ENCODE measurements at places on chromosomes 5 and 9. TPM values are rescaled to one million over a fixed set of nuclear protein-coding genes. Genes with fewer than 3 reads are reported as not detected.

SPTLC1 gene
- 73.2 TPM for total RNA-seq

CLIC3 gene
- 1.7 TPM for total RNA-seq

- DNase-seq = no peak
Observed at GRCh38 chr5:56552612-56553268, 262.6 kb upstream of the MAP3K1 start.

TSLP gene
- not detected for total RNA-seq

- no peak for DNase-seq
Observed at GRCh38 chr5:137294604-137295003, 204.5 kb downstream of the SPOCK1 start.

- no peak for DNase-seq
Observed at GRCh38 chr5:97797994-97798451, 615.0 kb upstream of the RIOK2 start.

GRCh38 chr9:120865809-120866208 is 11.2 kb downstream of the PHF19 start:
- no peak for DNase-seq

DNA sequence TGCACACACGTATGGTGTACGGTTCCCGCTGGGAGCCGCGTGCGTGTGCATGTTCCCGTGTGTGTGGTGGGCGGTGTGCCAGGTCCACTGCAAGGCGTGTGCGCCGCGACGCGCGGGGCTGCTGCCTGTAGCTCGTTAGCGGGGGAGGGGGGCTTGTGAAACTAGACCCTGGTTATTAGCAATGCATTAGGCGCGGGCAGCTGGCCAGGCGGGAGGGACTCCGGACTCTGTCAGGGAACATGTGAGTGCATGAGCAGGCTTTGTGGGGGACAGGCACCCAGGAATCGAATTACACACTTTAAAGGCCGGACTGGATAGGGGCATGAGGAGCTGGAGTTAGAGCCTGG is 32.2 kb upstream of the ENHO start:
- DNase-seq = no peak

- no peak for DNase-seq
Observed at GRCh38 chr5:138140268-138140667, 1.0 kb upstream of the NME5 start.

DNA sequence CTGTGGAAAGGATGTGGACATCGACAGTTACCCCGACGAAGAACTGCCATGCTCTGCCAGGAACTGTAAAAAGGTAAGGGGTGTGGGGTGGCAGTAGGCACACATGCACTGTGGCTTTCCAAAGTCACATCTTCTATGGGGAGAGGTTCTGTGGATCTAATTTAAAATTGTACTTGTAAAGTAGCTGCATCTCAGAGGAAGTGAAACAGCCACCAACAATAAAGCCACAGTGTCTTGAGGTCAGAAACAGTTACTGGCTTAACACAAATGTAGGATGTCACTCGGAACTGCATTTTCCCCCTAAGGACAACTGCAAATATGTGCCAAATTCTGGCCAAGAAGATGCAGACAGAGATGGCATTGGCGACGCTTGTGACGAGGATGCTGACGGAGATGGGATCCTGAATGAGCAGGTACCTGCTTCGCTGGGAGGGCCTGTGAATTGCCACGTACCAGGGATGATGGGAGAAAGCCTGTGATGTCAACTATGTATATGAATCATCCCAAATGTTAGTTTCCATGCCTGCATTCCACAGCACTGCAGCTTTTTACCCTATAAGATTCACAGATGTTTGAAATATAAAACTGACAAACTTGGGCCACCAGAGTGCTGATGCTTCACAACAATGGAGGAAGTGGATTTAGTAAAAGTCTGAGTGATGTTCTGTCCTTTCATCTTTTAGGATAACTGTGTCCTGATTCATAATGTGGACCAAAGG is 35.3 kb downstream of the THBS4 start:
- DNase-seq = no peak

GRCh38 chr9:90808890-90809685 is 7.5 kb downstream of the SYK start:
- no peak for DNase-seq

TLE4 gene
- total RNA-seq = 16.4 TPM

GRCh38 chr9:94002316-94003140 is 47.4 kb upstream of the BARX1 start:
- DNase-seq = peak; percentile 40

DNA sequence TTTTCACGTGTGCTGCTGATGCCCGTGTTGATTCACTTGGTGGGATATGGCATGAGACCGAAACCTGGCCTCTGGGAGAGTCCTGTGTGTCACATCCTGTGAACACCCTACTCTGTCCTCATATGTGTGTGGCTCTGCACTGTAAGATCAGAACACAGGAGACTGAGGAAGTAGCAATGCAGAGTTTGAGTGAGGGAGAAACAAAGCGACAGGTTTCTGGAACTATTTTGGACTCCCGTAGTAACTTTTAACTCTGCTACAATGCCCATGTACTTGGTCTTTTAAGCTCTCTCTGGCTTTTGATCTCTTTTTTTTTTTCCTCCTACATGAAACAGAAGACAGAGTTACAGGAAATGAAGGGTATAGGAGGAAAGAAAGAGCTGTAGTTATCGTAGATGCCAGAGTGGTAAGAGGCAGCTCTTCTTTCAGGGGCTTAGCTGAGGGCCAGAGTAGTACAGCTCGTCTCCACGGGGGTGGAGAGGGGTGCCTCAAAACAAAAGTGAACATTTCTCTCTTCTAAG is 26.6 kb downstream of the GRAMD2B start:
- peak; percentile 76 for DNase-seq

SIT1 gene
- not detected for total RNA-seq

DNA sequence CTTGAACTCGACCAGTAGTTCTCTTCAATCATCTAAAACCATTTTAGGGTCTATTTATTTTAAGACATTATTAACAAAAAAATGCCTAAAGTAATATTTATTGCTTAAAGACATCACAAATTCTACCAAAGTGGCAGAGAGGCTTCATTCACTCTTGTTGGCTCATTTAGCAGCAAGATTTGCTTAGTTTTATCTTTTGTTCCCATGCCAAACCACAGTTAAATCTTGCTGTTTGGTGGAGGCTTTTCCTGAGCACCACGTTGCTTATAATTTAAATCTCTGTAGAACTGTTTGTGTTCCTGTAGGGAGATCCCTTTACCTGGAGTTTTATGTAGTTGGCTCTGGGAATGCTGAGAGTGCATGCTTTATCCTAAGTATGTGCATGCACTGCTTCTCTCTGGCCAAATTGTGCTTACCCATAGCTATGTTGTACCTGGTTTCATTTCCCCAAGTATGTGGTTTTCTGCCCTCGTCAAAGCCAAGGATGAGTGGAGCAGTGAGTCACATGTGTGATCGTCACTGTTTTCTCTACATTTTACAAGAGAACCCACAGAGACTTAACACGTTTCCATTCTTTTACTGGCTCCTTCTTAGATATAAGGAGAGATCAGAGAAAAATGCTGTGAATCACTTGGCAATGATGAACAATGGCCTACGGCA is 42.1 kb upstream of the MAST4 start:
- peak; percentile 70 for DNase-seq

- DNase-seq = no peak
Observed at GRCh38 chr5:2909035-2909434, 157.6 kb upstream of the IRX2 start.

GRCh38 chr9:111052791-111053190 is 14.5 kb upstream of the LPAR1 start:
- DNase-seq = peak; percentile 78

DNA sequence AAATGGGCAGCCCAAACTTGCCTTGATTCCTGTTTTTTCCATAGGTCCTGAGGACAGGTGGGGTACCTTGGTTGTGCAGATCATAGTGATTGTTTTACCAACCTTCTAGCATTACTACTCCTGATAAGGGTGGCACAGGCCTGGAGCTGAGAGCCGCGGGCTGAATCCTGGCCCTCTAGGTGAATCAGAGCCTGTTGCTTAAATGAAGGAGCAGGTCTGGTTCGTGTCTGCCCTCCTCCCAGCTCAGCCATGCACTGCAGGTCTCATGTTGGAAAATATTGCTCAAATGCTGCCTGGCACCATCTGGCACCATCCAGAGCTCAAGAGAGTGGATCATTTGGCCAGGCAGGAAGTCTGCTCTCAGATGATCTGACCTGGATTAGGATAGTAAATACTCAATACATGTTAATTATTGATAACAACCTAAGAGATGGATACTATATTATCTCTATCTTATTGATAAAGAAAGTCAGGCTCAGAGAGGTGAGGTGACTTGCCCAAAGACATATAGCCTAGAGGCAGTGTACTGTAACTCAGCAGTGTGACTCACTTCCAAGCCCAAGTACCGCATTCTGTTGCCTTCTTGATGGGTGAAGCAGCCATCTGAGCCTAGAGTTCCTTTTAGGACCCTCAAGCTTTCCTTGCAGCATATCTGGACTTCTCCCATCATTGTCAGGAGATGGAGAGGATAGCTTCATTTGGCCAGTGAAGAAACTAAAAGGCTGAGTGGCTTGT is 104.3 kb upstream of the PITX1 start:
- DNase-seq = peak; percentile 55

- DNase-seq = no peak
Observed at GRCh38 chr5:176781054-176781375, 29.3 kb upstream of the UNC5A start.

ATP10B gene
- total RNA-seq = 0.98 TPM

GRCh38 chr9:31807574-31808256 is 576.7 kb upstream of the ACO1 start:
- DNase-seq = no peak

BASP1 gene
- total RNA-seq = 18.7 TPM

ZNF618 gene
- total RNA-seq = 2.7 TPM

DNA sequence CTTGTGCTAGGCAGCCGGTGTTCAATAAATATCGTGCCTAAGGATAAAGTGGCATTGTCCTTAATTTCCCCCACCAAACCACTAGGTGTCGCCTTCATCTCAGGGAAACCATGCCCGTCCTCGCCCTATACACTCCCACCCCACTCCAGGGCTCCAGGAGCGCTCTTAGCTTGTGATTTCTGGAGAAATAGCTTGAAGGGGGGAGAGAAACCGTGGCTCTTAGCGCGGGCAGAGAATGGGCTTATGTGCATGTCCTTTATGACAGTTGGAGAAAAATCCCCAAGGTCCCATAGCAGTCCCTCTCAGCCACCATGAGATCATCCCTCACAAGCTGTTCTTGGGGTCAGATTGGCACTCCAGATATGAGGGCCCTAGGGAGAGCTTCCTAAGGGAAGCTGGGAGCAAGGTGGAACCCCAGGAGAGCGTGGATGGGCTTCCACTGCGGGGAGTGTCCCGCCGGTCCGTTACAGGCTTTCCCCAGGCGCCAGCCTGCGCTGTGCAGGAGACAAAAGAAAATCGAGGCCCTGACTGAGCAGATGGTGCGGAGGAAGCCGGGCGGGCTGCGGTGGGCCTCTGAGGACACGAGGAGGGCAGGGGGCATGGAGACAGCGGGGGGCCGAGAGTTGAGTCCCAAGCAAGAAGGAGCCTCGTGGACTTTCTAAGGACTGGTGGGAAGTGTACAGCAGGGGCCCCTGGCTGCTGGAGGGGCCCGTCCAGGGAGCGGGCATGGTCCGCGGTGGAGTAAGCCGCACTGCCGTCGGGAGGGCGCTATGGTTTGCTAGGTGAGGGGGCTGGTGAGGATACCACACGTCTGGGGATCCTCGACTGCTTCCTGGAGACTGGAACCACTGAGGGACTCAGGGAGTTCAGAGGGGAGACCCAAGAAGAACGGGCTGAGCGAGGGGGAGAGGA is 750 bp upstream of the NPR2 start:
- peak; percentile 80 for DNase-seq

DNA sequence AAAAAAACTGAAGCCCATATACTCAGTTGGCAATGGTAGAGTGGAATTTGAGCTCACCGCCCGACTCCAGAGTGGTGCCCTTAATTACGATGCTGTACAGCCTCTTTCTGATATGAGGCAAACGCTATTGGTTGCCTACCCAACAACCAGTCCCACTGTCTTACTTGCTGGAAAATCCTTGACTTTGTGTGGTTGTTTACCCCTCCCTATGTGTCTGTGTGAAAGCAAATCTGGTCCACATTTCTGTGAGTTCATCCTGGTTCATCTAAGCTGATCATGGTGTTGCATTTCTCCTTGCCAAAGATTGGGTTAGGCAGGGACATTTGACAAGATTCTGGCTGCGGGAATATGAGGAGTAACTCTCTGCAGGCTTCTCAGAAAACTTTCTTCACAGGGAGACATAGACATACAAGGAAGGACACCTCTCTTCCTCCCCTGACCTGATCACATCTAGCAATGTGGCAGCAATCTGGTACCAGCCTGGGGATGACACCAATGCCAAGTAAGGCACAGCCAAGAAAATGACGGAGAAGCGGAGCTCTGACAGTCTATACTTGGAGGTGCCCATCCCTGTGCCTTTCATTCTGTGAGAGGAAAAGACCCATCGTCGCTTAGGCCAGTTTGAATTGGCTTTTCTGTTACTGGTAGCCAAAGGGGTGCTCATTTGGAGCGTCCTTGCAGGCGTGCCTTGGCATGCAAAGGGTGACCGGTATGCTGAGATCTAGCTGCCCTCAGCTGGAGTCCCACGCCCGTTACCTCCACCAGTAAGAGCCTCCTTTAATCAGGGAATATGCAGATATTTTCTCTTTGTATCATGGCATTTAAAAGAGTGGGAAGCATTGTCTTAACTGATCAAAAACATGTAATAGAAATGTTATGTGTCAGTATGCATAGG is 124.3 kb downstream of the AOPEP start:
- no peak for DNase-seq

- DNase-seq = no peak
Observed at GRCh38 chr5:94508461-94509148, 109.8 kb downstream of the KIAA0825 start.

SOWAHA gene
- total RNA-seq = not detected

- peak; percentile 11 for DNase-seq
Observed at GRCh38 chr5:55570026-55570425, 35.3 kb upstream of the PLPP1 start.

- DNase-seq = no peak
Observed at GRCh38 chr5:21613971-21614488, 1239.1 kb downstream of the CDH12 start.

- DNase-seq = no peak
Observed at GRCh38 chr9:19967888-19968459, 179.1 kb upstream of the SLC24A2 start.

MRPS2 gene
- total RNA-seq = 18.1 TPM

CCDC127 gene
- 3.8 TPM for total RNA-seq

- peak; percentile 63 for DNase-seq
Observed at GRCh38 chr5:75656311-75657003, 45.2 kb downstream of the ANKDD1B start.

- no peak for DNase-seq
Observed at GRCh38 chr5:144032375-144032774, 138.1 kb downstream of the YIPF5 start.

GRCh38 chr5:139731281-139731680 is 64.3 kb upstream of the PSD2 start:
- no peak for DNase-seq

RNF208 gene
- total RNA-seq = not detected

CAMK4 gene
- 10.5 TPM for total RNA-seq

- no peak for DNase-seq
Observed at GRCh38 chr5:91390268-91390667, 7.2 kb upstream of the ARRDC3 start.

BHMT2 gene
- total RNA-seq = not detected

C9orf153 gene
- total RNA-seq = 0.48 TPM

ADGRD2 gene
- total RNA-seq = not detected

PAEP gene
- total RNA-seq = not detected

- no peak for DNase-seq
Observed at GRCh38 chr5:171578049-171578828, 158.8 kb downstream of the FGF18 start.

CBY3 gene
- not detected for total RNA-seq

NUTM2G gene
- not detected for total RNA-seq

Measured in RPMI7951 (cell line).